AG04450 (cell line): ENCODE measurements at places on chromosomes 16 and 17.
A peak's percentile ranks its signal among the peaks of the same experiment; 100 is the strongest.

- no peak for DNase-seq
Measured at GRCh38 chr17:55898195-55898594, 147.3 kb downstream of the PCTP start.

GRCh38 chr17:40915721-40916256 lies 21.7 kb downstream of the KRT23 start:
- peak; percentile 38 for DNase-seq

DNA sequence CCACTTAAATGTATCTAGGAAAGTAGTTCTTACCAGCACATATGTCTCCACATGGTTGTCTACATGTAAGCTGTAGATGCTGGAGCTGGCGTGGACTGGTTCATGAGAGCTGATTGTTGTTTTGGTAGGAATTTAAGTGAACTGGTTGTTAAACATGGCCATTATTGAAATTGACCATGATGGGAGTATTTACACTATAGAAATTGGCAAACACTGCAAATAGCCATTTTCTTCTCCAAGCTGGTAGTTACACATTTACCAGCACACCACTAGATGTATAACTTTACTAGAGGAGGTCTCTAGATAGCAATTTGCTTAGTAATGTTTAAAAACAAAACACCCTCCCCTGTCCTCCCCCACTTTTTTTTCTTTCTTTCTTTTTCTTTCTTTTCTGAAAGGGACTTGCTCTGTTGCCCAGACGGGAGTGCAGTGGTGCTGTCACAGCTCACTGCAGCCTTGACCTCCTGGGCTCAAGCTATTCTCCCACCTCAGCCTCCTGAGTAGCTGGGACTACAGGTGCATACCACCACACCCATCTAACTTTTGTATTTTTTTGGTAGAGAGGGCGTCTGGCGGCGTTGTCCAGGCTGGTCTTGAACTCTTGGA lies 24.2 kb downstream of the IGSF6 start:
- no peak for DNase-seq

- DNase-seq, result no peak
Measured at GRCh38 chr17:82198092-82198491, 14.6 kb downstream of the CCDC57 start.

GRCh38 chr16:88504489-88505404 lies 51.7 kb downstream of the ZFPM1 start:
- no peak for DNase-seq
